ENCODE measurements at places on chromosomes 2 and 18.

- no peak for DNase-seq
Observed at GRCh38 chr2:237661799-237662328, 34.5 kb downstream of the LRRFIP1 start.

DNA sequence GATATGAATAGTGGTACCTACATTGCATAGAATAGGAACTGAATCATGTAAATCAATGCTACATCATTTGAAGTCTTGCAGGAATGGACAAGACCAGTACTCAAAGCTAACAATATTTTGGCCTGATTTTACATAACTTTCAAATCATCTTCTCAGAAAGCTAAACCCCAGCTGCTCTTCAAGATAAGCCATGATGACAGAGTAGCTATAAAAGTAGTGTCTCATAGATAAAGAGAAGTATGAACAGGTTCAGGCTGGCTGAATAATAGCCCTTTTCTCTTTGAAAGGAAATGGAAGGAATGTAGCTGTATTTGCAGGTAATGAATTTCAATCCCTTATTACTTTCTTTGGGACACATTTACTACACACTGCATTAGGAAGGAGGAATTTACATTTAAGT is 28.2 kb downstream of the TSPYL6 start:
- no peak for DNase-seq

GRCh38 chr2:138213084-138213483 is 248.8 kb downstream of the HNMT start:
- DNase-seq, result no peak

- peak; percentile 21 for DNase-seq
Observed at GRCh38 chr2:68284896-68285295, 32.6 kb upstream of the PPP3R1 start.

GRCh38 chr2:233381638-233381995 is 27.3 kb downstream of the DGKD start:
- DNase-seq, result no peak
